ENCODE measurements at places on chromosomes 6 and 20.

GRCh38 chr20:56995635-56996075 is 270.8 kb downstream of the BMP7 start:
- no peak for DNase-seq

- no peak for DNase-seq
Measured at GRCh38 chr20:2292416-2293110, 3.2 kb upstream of the TGM3 start.

- DNase-seq = no peak
Measured at GRCh38 chr20:14855171-14855570, 517.8 kb upstream of the FLRT3 start.

- no peak for DNase-seq
Measured at GRCh38 chr20:59578436-59579403, 25.6 kb upstream of the PHACTR3 start.

- DNase-seq = no peak
Measured at GRCh38 chr6:39082310-39082709, 32.7 kb downstream of the SAYSD1 start.

DNA sequence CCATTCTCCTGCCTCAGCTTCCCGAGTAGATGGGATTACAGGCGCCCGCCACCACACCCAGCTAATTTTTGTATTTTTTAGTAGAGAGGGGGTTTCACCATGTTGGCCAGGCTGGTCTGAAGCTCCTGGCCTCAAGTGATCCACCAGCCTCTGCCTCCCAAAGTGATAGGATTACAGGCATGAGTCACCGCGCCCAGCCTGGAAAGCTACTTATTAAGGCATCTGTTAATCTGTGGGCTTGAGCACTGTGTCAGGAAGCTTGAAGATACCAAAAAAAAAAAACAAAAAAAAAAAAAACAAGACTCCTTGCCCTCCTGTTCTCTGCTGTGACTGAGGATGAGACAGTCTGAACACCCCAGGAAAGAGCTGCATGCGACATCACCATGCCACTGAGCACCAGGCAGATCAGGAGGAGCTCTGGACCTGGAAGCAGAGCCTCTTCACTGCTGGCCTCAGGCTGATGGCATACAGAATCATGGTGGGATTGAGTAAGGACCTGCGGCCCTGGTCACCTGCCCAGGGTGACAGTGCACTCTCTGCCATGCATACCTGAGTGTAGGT is 166.5 kb upstream of the SNX9 start:
- DNase-seq = no peak

DNA sequence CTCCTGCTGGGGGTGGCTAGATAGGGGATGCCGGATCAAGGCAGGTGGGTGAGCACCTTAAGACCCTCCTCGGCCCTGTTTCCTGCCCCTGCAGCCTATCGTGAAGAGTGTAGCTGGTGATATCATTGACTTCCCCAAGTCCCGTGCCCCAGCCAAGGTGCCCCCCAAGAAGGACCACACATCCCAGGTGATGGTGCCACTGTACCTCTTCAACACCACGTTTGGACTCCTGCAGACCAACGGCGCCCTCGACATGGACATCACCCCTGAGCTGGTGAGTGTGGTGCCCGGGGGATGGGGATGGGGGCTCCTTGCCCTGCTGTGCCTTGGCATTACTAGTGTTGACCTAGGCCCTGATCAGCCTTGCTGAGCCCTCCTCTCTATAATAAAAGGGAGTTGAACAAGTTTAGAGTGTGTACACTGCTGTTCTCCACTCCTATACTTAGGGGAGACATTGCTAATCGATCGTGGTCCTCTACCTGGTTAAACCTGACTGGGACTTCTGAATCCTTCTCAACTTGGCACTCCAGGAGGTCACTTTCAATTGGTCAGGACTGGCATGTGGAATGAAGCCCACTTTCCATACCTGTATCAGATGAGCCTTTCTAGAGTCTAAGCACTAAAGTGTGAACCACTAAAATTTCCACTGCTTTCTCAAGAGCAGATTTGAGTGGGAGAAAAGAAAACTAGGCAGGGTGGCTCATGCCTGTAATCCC is 11.0 kb downstream of the BPIFB3 start:
- no peak for DNase-seq

DNA sequence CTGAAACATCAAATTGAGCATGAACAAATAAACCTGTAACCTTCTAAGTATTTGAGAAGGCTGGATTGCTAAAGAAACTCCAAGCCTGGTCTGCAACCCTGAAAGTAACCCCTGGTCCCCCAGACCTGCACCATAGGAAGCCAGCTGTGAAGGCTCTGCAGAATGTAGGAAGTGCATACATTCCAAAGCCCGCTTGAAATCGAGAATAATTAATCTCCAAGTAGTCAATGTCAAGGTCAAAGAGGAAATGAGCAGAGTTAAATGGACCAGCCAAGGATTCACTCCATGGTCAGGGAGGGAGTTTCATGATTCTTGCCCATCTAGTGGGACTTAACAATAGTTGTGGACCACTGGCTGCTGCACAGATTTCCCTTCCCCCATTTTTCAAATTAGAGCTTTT is 107.6 kb upstream of the RNF24 start:
- DNase-seq = no peak

GRCh38 chr6:119277052-119277451 is 72.5 kb downstream of the MAN1A1 start:
- DNase-seq = no peak

GRCh38 chr20:36548704-36549627 is 7.6 kb downstream of the MYL9 start:
- no peak for DNase-seq

DNA sequence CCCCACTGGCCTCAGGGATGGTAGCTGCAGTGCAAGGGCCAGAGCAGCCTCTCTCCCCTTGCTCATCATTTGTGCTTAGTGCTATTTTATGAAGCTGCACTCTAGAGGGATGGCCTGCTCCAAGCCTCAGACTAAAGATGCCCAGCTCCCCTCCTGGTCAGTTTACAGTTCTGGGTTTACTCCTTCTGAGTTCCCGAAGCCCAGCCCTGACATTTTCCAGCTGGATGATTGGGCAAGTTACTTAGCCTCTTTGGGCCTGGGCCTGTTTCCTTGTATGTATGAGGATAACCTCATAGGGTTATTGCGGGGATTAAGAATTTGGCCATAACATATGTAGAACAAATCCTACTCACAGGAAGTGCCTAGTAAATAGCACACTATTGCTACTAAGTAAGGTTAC is 31.8 kb upstream of the EMILIN3 start:
- no peak for DNase-seq

GRCh38 chr6:43454696-43455530 is 435 bp downstream of the DLK2 start:
- DNase-seq = no peak

GRCh38 chr6:41723530-41724227 is 11.7 kb downstream of the TFEB start:
- DNase-seq = no peak

- DNase-seq = no peak
Measured at GRCh38 chr20:24697411-24697810, 228.0 kb downstream of the SYNDIG1 start.

Data from activated gamma-delta T cell treated with anti-CD3 and anti-CD28 coated beads, Interleukin-2, amount 50 U/mL, for 16 hours (primary cell).